ENCODE measurements at places on chromosomes 7 and 10.

DNA sequence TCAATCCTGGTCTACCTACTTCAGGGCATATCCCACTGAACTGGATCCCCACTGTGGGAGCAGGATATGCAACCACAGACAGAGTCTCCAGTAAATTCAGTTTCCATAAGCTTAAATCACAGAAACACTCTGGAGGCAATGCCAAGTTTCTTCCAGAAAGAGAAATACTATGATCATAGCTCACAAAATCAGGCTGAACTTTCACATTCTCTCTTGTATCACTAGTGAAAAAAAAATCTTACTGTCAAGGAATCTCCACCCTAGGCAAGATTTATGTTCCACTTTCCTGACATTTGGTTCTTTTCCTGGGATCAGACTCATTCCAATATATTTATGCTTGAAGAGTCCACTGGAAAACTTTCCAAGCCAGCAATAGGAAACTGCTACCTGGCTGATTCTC, 749.0 kb downstream of the SUGCT start:
- no peak for DNase-seq

- DNase-seq = no peak
Measured at GRCh38 chr7:117836-118614, 74.3 kb upstream of the FAM20C start.

GRCh38 chr7:24573554-24574338, 494 bp downstream of the PALS2 start:
- DNase-seq = peak; percentile 65

- DNase-seq = no peak
Measured at GRCh38 chr10:62133618-62134017, 135.0 kb downstream of the RTKN2 start.

DNA sequence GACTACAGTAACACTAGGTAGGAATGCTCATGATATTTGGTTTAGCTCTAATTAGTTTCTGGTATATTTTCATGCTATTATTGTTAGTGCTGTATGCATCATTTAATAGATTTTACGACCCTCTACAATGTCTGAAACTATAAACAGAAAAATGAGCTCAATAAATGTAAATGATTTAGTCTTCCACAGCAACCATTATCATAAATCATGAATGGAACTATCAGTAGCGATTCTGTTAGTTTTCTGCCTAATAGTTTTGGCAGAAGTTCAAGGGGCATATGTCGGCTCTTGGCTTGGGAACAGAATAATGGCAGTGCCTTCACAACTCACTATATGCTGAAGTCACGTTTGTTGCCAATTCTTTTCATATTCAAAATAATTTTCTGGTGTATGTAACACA, 494.8 kb downstream of the PARD3 start:
- DNase-seq = no peak

Data from EL (cell line).